Daoy (cell line): ENCODE measurements at places on chromosomes 1 and 21. TPM values are rescaled to one million over a fixed set of nuclear protein-coding genes. Genes with fewer than 3 reads are reported as not detected.
A peak's percentile ranks its signal among the peaks of the same experiment; 100 is the strongest.

TPTE gene
- 5.9 and 7.3 TPM in 2 replicates for total RNA-seq

DNA sequence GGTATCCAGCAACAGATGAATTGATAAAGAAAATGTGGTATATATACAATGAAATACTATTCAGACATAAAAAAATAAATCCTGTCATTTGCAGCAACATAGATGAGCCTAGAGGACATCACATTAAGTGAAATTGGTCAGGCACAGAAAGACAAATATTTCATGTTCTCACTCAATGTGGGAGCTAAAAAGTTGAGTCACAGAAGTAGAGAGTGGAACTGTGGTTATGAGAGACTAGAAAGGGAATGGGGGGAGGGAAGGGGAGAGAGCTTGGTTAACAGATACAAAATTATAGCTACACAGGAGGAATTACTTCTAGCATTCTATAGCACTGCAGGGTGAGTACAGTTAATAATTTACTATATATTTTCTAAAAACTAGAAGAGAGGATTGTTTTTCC lies 37.1 kb upstream of the SERPINC1 start:
- DNase-seq, result no peak

GRCh38 chr1:243254233-243254926 lies 701 bp downstream of the CEP170 start:
- DNase-seq, result peak; percentile 72

IL19 gene
- not detected in 2 replicates for total RNA-seq

DNA sequence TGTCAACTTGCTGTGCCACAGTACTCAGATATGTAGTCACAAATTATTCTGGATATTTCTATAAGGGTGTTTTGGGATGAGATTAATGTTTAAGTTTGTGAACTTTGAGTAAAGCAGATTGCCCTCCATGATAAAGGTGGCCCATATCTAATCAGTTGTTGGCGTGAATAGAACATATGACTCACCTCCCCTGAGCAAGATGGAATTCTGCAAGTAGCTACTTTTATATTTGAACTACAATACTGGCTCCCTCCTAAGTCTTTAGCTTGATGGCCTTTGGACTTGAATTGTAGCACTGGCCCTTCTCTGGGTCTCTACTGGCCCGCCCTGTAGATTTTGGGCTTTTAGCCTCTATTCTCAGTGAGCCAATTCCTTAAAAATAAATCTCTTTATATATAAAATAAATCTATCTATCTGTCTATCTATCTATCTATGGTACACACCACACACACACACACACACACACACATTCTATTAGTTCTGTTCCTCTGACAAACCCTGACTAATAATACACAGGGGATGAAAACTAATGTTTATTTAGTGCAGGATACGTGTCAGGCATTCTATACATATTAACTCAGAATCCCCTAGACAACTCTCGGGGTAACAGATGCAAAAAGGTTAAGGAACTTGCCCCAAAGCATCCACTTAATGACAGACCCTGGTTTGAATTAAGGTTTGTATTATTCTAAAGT lies 37.9 kb upstream of the PDC start:
- DNase-seq, result peak; percentile 14

DNA sequence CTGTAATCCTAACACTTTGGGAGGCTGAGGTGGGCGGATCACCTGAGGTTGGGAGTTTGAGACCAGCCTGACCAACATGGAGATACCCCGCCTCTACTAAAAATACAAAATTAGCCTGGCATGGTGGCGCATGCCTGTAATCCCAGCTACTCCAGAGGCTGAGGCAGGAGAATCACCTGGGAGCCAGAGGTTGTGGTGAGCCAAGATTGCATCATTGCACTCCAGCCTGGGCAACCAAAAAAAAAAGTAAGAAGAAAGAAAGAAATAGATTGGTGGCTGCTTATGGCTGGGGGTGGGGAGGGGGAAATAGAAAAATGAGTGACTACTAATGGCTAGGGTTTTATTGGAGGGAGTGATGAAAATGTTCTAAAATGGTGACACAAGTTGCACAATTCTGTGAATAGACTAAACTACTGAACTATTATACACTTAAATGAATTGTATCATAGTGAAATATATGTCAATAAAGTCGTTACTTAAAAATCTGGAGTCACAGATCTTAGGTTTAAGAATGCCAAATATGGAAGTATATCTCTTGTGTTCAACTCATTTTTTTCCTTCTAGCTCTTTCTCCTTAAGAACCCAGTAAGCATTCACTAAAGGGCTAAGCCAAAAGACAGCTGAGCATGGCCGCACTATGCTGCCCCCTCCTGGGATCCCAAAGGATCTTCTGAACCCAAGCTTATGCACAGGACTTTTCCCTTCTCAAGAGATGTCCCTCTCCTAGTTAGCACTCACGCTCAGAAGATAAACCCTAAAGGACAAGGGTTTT lies 3.2 kb upstream of the NPL start:
- DNase-seq, result peak; percentile 69

GNAT2 gene
- 0.11 and 4.8 TPM in 2 replicates for total RNA-seq

GRCh38 chr21:24290151-24290833 lies 1317.0 kb downstream of the MRPL39 start:
- DNase-seq, result no peak

- no peak for DNase-seq
These were observed 44.2 kb downstream of the PRDM16 start for GRCh38 chr1:3113047-3113740.

CLEC20A gene
- total RNA-seq, result not detected in 2 replicates

KLHDC9 gene
- total RNA-seq, result not detected in 2 replicates

GRCh38 chr1:52601991-52602855 lies at the start of gene GPX7:
GPX7 (plus strand) TSS chr1:52602371; CDS start chr1:52602410, 39 bp downstream.
- DNase-seq, result peak; percentile 59

LCE1C gene
- not detected in 2 replicates for total RNA-seq
